ENCODE measurements at places on chromosomes 11 and 22. TPM values are rescaled to one million over a fixed set of nuclear protein-coding genes. Genes with fewer than 3 reads are reported as not detected.

DNA sequence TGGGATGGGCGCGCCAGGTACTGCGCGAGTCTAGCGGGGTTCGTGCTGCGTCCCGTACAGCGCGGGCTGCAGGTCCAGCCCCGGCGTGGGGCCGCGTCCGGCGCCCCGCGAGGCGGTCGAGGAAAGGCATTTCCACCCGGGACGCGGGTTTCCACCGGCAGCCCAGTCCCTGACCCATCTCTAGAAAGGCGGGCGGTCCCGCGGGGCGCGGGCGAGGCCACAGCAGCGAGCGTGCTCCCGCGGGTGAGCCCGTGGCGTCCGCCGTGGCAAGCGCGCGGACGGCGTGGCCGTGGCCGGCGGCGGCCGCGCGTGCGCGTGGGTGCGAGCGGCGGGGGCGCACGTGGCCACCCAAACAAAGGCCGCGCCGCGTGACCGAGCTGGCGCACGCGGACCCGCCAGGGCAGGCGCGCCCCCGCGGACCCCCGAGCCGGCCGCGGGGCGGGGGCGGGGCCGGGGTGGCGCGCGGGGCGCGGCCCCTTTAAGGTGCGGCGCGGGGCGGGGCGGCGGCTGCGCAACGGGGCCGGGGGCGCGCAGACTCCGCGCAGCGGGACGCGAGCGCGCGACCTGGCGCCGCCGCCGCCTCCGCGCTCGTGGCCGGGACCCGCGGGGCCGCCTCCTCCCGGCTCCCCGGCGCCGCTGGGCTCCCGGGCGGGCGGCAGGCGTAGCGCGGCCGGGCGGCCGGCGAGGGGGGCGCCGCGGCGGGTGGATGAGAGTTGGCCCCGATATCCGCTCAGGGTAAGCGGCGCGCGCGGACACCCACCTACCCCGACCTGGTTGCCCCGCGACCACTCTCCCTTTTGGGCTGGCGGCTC, 39.3 kb upstream of the CELSR1 start:
- peak overlapping the region; percentile 66 for H3K4me3 ChIP-seq
- no peaks in the 10 kb centered on the region for H3K36me3 ChIP-seq
- H3K27ac ChIP-seq = peak overlapping the region; percentile 63
- DNase-seq = peak; percentile 81

Gene CKAP5
- total RNA-seq = 56.3 TPM

- H3K36me3 ChIP-seq = no peaks in the 10 kb centered on the region
- H3K27ac ChIP-seq = no peak overlapping the region
- DNase-seq = no peak
- H3K4me1 ChIP-seq = no peaks in the 10 kb centered on the region
- no peak overlapping the region for H3K4me3 ChIP-seq
Observed at GRCh38 chr11:18785411-18785810, 6.2 kb downstream of the PTPN5 start.

- no peaks in the 10 kb centered on the region for H3K4me1 ChIP-seq
- DNase-seq = no peak
- no peaks in the 10 kb centered on the region for H3K36me3 ChIP-seq
- H3K27ac ChIP-seq = no peak overlapping the region
Observed at GRCh38 chr11:132245403-132246385, 875.3 kb downstream of the NTM start.
